ENCODE measurements at places on chromosomes 11 and 22.

GRCh38 chr11:103465555-103466140, 356.4 kb downstream of the DYNC2H1 start:
- DNase-seq, result no peak

GRCh38 chr11:26859416-26859815, 134.5 kb upstream of the FIBIN start:
- DNase-seq, result no peak

- no peak for DNase-seq
Measured at GRCh38 chr22:31332010-31332409, 14.1 kb downstream of the PATZ1 start.

DNA sequence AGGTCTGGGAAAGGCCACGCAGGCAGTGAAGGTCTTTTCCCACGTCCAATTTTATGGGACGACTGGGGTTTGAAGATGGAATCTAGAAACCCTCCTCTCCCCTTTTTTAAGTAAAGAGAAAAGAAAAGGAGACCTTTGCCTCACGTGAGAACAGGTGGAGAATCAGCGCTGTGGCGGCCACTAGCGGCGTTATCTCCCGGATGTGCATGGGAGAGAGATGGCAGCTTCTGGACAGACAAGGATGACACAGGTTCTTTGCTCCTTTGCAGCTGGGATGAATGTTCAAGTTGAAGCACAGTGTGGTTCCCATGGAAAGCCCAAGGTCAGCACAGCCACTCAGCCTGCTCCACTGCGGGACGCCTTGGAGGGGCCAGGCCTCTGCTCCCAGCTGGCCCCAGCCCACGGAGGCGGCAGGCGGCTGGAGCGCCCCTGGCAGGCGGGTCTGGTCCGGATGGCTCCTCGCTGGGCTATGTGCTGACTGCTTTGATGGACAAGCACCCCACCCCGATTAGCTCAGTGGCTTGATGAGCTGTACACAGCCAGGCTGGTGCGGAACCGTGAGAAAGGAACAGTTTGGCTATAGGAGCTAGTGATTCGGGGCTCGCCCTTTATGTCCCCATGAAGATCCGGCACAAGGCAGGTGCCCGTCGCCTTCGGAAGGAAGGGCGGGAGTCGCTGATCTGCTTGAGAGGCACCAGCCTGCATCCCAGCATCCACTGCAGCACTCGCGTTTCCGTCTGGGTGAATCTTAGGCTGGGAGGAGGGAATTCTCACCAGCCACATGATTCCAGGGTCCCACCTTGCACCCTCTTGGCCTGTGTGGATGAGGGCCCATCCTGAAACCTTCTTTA, 14.5 kb upstream of the BID start:
- DNase-seq, result no peak

GRCh38 chr11:68942751-68943271, 38.0 kb downstream of the MRGPRD start:
- no peak for DNase-seq

GRCh38 chr11:27688076-27688475, 12.2 kb downstream of the BDNF start:
- no peak for DNase-seq

GRCh38 chr22:25837288-25837900, 95.4 kb downstream of the MYO18B start:
- DNase-seq, result no peak

- no peak for DNase-seq
Measured at GRCh38 chr11:128616161-128616560, 28.8 kb upstream of the ETS1 start.

DNA sequence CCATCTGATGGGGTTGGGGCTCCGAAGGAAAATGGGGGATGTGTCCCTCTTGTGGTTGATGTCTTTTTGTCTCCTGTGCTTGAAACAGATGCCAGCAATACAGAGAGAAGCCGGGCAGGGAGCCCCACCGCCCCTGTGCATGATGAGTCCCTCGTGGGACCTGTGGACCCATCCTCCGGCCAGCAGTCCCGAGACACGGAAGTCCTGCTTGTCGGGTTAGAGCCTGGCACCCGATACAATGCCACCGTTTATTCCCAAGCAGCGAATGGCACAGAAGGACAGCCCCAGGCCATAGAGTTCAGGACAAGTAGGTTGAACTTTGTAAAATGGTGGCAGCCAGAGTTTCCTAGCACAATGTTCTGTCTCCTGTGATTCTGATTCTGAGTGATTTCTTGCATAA, 91.7 kb upstream of the OR4B1 start:
- no peak for DNase-seq

All from DMS 273 treated with DMSO at 0.1 percent for 48 hours (cell line).